ENCODE measurements at places on chromosomes 11 and 22.

- no peak for DNase-seq
Measured at GRCh38 chr22:26259510-26259909, 90.2 kb downstream of the SEZ6L start.

DNA sequence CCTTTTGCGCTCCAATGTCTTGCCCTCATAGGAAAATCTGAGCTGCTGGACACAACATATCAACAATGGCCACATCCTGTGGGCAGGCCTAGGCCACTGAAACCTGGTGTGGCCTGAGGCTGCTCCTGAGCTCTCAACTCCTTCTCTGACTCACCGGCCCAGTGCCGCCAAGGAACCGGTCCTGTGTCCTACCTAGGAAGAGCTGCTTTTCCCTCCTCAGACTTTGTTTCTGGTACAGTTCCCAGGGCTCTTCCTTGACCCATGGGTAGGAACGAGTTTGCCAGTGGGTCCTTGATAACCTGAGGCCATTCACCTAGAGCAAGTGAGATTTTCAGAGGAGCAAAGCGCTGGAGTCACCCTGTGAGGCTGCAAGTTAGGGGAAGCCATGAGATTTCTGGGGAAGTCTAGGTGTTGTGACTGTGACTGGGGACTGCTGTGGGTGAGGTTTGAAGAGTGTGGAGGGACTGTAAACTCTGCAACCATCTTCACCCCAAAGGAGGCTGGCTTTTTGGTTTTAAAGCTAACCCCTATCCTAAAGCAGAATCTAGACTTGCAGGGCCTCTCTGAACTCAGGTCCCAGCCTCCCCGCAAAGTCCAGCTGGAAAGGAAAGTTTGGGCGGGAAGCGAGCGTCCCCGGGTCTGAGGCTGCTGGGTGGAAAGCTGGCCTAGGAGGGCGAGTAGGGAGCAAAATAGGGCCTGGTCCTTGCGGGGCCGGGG lies 12.0 kb upstream of the PAX6 start:
- no peak for DNase-seq

DNA sequence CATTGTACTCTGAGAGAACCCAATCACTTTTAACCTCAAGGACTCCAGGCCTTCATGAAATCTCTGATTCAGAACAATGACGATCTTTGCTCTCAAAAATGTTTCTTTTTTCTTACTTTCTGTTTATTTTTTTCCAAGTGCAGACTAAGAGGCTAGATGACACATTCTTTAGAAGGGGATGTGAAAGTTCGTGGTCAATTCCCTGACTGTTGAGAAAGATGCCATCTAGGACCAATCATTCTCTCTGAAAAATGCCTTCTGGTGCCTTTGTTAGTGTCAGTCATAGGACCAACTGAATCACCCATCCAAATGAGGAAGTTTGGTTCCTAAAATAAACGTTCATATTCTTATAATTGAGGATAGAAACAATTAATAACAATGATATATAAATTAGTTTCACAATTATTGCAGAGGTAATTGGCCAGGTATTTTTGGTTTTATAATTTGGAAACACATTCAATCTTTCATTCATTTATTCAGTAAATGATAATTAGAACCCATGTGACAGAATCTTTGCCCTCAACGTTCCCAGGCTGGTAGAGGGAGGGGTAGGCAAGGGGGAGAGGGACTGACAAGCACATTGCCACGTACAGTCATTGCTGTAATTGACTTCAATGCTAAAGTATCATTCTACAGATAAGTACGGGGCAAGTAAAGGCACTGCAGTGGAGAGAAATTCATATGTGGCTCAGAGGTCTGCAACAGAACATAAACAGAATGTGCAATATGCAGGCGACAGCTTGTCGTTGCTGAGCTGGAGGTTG lies 333.4 kb upstream of the MPPED2 start:
- no peak for DNase-seq

DNA sequence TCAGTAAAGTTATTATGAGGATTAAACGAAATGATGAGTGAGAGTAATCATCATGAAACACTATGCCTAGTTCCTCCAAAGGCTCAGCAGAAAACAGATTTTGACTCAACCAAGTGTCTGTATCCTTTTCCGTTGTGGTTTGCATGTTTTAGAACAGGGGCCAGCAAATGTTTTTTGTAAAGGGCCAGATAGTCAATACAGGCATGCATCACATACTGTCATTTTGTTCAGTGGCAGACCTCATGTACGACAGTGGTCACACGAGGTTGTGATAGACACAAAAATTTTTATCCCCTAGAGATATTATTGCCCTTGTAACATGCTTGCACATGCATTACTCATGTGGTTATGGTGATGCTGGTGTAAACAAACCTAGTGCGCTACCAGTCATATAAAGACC lies 81.9 kb upstream of the SLC25A18 start:
- no peak for DNase-seq

- DNase-seq: no peak
Measured at GRCh38 chr11:117239295-117239694, 6.8 kb downstream of the RNF214 start.

- DNase-seq: no peak
Measured at GRCh38 chr11:24234822-24235508, 261.9 kb upstream of the LUZP2 start.

GRCh38 chr11:70099578-70100279 lies 21.6 kb downstream of the ANO1 start:
- no peak for DNase-seq

- DNase-seq: no peak
Measured at GRCh38 chr22:42645341-42645937, 3.8 kb downstream of the CYB5R3 start.

- DNase-seq: no peak
Measured at GRCh38 chr11:114367244-114367957, 32.9 kb downstream of the C11orf71 start.

GRCh38 chr22:19419086-19419463 lies 12.5 kb downstream of the HIRA start:
- no peak for DNase-seq

DNA sequence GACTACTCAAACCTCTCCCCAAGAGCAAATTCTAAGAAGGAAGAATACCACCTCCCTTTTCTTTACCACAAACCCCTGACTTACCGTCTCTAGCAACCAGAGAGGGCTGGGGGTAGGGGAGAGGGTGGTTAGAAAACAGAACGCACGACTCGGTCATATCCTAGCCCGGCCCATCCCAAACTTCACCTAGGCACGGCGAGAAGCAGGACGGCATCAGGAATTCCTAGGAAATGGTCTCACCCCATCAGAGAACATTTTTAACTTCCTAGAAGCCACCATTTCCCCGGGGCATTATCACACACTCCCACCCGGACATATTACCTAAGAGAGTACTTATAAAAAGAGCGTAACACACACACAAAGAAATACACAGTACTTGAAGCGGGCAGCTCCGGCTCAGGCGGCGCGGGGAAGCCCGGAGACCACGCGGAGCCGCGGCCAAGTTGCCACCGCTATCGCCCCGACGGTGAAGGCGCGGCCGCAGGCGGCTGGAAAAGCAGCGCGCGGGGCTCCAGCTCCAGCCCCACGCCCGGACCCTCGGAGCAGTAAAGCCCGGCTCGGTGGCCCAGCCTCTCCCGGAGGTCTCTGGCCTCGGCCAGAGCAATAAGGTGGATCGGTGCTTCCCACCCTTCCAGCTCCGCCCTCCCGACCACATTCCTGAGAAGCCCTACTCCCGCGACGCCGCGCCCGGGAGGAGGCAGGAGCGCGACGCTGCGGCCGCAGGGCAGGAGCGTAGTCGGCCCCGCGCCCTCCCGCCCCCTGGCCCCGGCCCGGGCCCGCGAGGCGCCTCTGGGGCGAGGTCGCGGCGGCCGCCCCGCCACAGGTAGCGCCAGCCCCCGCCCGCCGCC lies 878 bp downstream of the RRAS2 start:
- no peak for DNase-seq

- DNase-seq: no peak
Measured at GRCh38 chr22:17369439-17370025, at the start of gene CECR2. TSS of gene CECR2 (plus strand) at chr22:17369460. CDS start at chr22:17369784, 324 bp downstream.

- no peak for DNase-seq
Measured at GRCh38 chr11:64007160-64007628, 21.0 kb downstream of the OTUB1 start.

- no peak for DNase-seq
Measured at GRCh38 chr22:47367993-47368945, 605.8 kb downstream of the TBC1D22A start.

DNA sequence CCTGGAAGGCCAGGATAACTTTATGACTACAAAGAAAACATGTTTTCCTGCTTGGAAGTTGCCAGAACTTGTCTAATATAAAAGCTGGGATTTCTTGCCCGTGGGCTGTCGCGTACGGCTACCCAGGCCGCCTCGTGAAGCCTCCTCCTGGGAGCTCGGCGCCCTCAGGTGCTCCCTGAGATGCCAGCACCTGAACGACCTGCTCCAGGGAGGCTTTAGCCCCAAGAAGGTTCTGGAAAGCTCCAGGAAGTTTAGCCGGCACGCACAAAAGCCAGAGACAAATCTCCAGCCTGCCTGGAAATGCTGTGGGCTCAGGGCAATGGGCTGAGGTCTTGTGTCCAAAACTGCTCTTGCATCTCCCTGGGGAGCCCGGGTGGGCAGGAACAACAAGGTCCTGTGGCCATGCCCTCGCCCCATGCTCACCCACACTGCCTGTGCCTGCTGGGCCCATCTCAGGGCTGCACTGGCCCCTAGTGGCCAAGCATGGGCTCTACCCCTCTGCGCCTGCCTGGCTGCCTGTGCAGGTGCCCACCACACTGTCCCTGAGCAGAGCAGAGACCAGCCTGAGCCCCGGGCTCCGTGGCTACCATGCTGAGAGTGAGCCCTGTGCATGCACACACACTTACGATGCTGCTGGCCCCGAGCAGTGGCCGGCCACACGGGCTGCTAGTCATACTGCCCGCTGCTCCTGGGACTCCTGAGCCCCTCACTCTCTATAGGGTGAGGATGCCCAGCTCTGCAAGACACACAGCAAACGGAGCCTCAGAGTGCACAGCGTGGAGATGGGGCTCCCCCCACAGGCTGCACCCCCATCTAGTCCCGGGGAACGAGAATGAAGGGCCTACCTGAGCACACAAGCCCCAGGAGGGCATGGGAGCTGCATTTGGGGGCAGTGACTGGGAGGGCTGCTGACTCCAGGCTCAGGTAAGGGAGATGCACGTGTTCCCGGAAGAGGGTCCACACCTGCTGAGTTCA lies 4.9 kb upstream of the CELSR1 start:
- DNase-seq: peak; percentile 31

GRCh38 chr11:105230586-105230985 lies 91.0 kb upstream of the CARD18 start:
- DNase-seq: no peak

- DNase-seq: no peak
Measured at GRCh38 chr11:124514131-124514530, 29.3 kb downstream of the OR8B12 start.

GRCh38 chr11:88631497-88631896 lies 294.0 kb upstream of the CTSC start:
- no peak for DNase-seq

DNA sequence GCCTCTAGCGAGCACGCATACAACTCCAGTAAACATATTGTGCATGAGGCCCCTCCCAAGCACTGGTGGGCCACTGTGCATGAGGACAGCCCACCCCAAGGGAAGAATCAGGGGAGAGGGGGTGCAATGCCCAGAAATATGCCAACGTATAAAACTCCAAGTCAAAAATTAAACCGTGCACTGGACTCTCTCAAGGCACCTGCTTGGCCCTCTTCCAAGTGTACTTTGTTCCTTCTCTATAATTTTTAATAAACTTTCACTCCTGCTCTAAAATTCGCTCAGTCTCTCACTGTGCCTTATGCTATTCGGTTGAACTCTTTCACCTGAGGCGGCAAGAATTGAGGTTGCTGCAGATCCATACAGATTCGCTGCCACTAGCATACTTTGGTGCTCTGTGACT lies 465.3 kb upstream of the TENM4 start:
- no peak for DNase-seq

DNA sequence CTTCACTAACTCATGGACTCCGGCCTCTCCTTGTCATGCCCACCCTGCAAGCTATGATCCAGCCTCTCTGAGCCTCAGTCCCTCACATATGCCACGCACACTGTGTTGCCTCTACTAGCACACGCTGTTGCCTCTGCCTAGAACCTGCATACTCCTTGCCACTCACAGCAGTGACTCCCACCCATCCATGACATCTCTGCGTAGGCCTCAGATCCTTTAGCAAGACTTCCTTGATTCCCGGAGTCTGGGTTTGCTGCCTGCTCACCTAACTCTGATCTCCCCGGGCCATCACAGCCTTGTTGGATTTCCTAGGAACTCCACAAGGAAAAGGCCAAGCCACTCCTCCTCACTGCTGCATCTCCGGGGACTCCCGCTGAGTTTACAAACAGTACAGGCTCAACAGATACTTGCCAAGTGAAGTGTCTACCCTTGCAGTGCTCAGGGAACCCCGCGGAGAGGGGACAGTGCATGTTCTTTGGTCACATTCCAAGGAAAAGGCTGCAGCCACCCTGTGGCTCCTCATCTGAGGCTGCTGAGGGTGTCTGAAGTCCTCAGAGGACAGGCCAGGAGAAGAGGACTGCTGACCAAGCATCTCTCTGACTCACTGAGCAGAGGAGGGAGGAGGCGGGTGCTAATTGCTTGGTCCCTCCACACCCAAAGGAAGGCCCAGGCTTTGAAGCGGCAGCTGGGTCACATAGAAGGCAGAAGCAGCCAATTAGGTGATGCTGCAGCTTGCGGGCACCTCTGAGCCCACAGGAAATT lies 42.4 kb upstream of the NAV2 start:
- DNase-seq: no peak

DNA sequence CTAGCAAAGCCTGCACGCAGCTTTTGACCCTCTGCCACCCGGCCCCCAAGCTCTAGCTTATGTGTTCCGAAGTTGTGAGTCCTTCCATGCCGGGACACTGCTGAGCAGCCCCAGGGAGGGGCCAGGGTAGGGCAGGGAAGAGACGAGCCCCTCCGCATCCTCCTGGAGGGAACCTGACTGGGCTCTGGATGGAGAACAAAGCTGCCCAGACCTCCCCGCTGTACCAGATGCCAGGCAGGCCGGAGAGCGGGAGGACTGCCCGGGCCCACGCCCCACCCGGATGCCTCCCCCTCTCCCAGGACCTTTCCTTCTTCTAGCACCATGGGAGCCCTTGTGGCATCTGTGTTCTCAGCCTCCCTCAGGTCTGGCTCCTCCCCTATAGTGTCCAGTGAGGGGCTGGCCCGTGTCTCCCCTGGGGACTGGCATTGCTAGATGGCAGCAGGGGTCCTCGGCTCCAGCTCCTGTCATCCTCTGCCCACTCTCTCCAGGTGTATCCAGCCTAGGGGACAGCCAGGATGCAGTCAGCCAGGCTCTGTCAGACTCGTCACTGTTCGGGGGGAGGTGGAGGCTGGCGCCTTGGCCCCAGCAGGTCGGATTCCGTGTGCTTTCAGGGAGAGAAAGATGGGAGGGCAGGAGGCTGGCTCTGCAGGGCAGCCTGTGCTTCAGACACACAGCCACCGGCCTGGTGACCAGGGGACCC lies 46.1 kb downstream of the ALX4 start:
- DNase-seq: no peak

GRCh38 chr22:29635734-29636357 lies 32.4 kb downstream of the NF2 start:
- DNase-seq: no peak

GRCh38 chr11:46237248-46238077 lies 40.0 kb upstream of the CREB3L1 start:
- DNase-seq: peak; percentile 43

DNA sequence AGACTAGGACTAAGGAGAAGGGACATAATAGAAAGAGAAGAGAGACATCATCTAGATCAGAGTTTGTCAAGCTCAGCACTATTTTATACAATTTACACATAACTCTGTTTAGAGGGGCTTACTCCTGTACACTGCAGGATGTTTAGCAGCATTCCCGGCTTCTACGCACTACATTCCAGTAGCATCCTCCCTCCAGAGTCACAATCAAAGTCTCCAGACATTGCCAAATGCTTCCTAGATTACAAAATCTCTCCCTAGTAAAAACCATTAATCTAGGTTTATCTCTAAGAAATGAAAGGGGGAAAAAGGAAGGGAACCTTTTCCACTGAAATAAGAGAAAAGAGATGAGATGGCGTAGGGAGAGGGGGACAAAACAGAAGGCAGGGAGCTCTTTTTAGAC lies 4.0 kb downstream of the USP28 start:
- DNase-seq: no peak
